Stimulated activated CD8-positive, alpha-beta memory T cell treated with anti-CD3 and anti-CD28 coated beads, Interleukin-7, amount 100 ng/mL, for 1 hour (primary cell): ENCODE measurements at places on chromosomes 12 and 14.

DNA sequence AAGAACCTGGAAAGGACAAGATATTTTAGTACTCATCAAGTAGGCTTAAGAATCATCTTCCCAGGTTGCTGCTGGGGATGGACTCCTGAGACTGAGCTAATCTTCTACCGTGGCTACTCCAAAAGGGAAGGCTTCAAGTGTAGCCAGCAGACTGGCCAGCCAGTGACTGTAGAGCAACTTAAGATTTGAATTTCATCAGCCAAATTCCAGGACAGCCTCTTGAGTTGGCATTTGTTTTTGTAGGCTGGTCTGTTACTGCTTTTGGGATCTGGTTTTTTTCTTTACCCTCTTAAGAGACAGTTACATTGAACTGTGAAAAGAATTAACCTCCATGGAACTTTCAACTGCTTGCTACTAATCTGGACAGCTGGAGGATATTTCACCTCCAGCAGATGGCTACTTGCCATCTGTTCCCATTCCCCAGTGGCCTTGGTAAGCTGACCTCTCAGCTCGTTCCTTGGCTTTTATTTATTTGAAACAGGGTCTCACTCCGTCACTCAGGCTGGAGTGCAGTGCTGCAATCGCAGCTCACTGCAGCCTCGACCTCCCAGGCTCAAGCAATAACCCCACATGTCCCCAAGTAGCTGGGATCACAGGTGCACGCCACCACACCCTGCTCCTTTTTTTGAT is 20.7 kb downstream of the VTI1B start:
- DNase-seq, result no peak

DNA sequence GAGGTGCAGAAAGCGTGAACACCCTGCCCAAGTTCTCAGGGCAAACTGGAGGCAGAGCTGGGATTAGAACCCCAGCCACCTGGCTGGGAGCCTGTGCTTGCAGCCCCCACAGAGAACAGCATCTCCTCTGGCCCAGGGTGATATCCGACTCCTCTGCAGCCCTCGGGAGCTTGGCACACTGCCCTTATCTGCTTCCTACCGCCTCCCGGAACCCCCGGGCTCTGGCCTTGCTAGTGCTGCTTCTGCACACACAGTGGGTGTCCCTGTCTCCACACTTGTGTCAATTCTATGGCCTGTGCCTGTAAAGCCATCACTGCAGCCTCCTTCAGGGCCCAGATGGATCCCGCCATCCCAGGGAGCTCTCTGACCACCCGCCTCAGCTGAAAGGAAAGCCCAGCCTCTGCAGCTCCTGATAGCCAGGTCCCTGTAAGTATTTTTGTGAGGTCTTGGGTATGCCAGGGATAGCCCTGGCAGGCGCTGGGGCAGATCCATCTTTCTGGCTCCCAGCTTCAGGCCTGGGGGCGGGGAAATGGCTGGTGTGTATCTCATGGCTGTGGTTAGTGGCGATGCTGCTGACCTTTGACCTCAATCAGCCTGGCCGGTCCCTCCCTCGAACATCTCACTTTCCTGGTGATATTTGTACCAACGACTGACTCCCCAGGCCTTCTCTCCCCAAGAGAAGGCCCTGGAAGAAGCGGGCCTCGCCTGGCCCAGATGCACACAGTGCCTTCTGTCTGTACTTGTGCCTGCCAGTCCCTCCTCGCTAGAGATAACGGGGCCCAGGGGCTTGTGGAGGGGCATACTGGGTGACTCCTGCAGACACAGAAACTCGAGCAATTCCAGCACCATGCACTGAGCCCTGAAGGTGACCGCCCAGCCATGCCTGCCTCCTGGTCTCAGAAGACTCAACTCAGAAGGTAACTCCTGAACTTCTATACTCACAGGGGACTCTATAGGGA is 183.8 kb downstream of the CALM1 start:
- DNase-seq, result no peak

DNA sequence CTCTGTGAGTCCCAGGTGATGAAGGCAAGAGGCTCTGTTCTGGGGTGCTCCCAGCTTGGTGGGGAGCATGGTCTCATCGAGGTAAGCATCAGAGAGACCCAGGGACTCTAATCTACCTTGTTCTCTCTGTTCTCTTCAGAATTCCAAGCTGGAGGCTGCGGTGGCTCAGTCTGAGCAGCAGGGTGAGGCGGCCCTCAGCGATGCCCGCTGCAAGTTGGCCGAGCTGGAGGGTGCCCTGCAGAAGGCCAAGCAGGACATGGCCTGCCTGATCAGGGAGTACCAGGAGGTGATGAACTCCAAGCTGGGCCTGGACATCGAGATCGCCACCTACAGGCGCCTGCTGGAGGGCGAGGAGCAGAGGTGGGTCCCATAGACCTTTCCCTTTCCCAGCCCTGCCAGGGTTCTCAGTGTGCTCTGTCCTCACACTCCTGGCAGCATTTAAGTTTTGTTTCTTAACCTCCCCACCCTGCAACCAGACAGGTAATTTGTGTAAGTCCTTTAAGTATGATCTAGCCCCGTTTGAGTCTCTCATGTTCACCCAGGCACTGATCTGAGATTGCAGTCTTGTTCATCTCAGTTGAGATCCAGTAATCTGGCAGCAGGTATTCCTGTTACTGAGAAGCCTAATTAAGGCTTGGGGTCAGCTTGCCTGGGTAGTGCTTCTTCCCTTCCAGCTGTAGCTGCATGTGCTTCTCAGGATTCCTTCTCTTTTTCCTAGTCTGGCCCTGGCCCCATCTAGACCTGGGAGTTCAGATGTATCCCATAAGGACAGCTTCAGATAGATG is 14.8 kb upstream of the KRT81 start:
- no peak for DNase-seq

DNA sequence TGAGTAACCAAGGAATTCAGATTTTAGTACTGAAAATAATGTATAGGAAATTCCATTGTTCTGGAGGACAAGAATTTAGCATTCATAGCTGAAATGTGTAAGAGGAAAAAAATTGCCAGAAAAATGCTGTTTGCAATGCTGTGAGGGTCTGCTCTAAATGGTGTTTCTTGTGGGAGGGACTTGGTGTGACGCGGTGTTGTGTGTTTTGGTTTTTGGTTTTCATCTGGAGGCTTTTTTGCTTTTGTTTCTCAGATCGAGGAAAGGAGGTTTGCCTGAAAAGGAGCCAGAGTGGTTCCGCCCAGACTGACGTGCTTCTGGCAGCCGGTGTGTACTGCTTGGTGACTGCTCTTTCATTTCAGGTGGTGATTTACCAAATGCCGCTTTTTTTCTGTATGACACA is 211.8 kb upstream of the HMGA2 start:
- no peak for DNase-seq

- no peak for DNase-seq
Observed at GRCh38 chr12:123886931-123887582, 85.6 kb downstream of the CCDC92 start.

DNA sequence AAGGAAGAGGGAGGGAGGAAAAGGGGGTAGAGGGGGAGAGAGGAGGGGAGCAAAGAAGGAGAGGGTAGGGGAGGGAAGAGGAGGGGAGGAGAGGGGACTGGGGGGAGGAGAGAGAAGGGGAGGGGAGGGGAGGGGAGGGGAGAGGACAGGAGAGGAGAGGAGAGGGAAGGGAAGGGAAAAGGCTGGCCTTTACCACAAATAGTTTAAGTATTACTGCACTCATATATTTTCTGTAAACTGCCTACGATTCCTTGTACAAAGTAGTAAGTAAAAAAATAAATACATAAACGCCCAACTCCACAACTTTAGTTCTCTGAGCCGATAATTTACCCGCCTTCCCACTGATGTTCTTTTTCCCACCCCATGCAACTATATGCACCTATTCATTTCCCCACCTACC is 23.7 kb upstream of the RERG start:
- no peak for DNase-seq

GRCh38 chr12:93896952-93897351 is 219.8 kb downstream of the CRADD start:
- no peak for DNase-seq

DNA sequence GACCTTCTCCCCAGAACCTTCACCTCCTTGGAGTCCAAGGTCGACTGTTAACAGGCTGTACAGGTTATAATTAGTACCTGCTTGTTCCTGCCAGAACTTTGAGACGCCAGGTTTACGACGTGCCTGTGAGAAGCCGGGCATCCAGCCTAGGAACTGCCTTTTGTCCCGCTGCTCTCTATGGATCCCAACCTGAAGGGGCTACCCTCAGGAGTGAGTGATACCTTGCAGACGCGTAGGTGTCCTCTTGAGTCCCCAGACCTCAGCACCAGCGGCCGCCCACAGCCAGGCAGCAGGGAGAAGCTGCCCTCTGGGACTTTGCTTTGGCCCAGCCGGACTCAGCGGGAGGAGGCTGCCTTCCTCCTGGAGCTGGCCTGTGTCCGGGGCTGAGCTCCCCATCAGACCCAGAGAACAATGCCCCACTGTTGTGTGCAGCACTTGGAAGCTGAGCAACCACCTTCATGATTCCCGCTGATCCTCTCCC is 16.2 kb downstream of the SYNE3 start:
- DNase-seq, result no peak

- no peak for DNase-seq
Observed at GRCh38 chr12:117408161-117408791, 46.9 kb upstream of the NOS1 start.

- no peak for DNase-seq
Observed at GRCh38 chr14:52701223-52701622, 5.8 kb upstream of the PSMC6 start.

DNA sequence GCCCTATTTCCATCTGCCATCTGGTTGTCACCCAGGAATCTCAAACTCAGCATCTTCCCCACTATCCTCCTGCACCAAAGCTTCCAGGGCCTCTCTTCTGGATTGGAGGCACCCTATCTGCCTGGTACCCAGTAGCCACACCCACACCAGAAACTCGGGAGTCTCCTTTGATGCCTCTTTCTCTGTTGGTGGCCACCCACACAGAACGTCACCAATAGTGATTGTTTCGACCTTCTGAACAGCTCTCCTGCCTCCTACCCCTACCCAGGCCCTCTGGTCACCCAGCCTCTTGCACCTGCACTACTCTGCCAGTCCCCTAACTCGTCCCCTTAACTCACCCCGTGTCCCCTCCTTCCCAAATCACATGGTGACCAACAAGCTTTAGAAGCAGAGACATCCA is 95.0 kb downstream of the IRF2BPL start:
- DNase-seq, result no peak

DNA sequence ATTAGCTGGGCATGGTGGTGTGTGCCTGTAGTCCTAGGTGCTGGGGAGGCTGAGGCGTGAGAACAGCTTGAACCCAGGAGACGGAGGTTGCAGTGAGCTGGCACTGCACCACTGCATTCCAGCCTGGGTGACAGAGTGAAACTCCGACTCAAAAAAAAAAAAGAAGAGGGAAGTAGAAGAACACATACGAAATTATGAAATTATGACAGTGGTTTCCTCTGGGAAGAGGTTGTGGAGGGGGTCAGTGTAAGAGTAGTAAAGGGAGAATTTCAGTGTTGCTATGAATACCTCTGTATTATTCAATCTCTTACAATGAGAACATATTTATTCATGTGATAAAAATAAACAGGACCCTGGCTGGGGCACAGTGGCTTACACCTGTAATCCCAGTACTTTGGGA is 24.7 kb upstream of the CSRNP2 start:
- DNase-seq, result no peak

- no peak for DNase-seq
Observed at GRCh38 chr14:100577986-100578431, 9.2 kb downstream of the BEGAIN start.

DNA sequence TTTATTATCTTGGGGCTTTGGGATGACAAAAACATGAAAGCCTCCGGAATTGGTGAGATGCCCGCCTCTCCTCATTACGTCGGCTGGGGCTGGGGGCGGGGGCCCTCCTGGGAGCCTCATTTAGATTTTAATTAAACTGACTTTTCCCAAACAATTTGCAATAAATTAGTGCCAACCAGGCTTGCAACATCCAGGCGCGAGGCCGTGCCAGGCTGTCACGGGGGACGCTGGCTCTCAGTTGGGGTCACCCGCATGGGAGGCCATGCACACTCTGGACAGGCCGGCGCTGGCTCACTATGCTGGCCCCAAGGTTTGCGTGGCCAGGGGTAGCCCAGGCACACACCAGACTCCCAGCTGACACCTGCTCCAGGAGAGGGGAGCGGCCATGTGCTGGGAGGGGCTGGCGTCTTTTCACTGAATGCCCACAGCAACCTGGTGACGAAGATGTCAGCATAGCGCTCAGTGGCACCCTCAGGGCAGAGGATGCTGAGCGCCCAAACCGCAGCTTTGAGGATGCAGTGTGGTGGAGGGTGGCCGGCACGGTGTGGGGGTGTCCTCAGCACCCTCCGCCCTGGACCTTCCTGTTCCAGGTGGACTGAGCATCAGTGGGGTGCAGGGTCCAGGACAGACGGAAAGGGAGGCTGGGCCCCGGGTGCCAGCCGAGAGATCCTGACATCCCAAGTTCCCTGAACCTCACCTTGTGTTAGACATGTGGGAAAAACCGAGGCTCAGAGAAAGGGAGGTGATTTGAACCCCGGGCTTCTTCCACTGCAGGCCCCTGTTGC is 190.8 kb upstream of the C14orf180 start:
- no peak for DNase-seq

GRCh38 chr12:107033758-107034739 is 47.1 kb upstream of the MTERF2 start:
- DNase-seq, result no peak

DNA sequence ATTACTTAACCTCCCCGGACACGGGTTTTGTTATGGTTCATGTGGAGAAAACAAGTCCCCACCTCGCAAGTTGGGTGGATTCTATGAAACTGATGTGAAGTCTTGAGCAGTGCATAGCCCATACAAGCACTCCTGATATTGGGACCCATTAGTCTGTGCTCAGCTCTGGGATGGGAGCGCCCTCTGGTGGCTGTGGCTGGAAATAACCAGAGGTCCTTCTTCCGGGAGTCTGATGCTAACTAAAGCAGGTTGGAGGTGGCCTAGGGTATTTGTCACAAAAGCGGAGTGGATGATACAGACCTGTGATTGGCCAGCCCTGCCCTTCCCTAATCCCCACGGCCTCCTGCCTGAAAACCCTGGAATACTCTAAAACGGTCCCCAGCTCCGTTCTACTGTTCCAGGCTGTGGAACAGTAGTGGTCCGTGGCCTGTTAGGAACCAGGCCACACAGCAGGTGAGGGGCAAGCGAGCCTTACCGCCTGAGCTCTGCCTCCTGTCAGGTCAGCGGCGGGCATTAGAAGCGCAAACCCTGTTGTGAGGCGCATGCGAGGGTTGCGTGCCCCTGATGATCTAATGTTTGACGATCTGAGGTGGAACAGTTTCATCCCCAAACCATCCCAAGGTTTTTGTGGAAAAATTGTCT is 6.4 kb downstream of the SLC48A1 start:
- DNase-seq, result peak; percentile 94

GRCh38 chr12:89172224-89172623 is 180.1 kb downstream of the DUSP6 start:
- no peak for DNase-seq

GRCh38 chr12:116429826-116430360 is 129.3 kb upstream of the MAP1LC3B2 start:
- DNase-seq, result no peak

DNA sequence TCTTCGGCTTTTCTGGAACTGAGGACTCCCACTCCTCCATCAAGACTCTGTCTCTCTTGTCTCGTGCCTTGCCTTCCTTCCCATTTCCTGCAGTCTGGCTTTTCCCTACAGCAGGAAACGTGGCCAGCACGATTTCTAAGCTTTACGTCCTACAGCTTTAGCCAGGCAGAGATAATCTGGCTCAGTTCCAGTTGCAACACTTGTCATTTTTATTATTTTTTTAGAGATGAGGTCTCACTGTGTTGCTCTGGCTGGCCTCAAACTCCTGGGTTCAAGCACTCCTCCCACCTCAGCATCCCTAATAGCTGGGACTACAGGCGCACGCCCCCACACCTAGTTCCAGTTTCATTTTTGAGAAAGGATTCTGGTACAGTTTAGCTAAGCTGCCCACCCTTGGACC is 19.9 kb downstream of the CALM1 start:
- no peak for DNase-seq
